ENCODE measurements at places on chromosomes 5 and 9.

- no peak for DNase-seq
These were observed 132.0 kb upstream of the WWC1 start for GRCh38 chr5:168159425-168159824.

- no peak for DNase-seq
These were observed 56.4 kb downstream of the PFDN1 start for GRCh38 chr5:140246378-140247122.

- no peak for DNase-seq
These were observed 17.4 kb upstream of the ARSI start for GRCh38 chr5:150320044-150320613.

- no peak for DNase-seq
These were observed 85.4 kb downstream of the HSD17B4 start for GRCh38 chr5:119537704-119538103.

- no peak for DNase-seq
These were observed 2.8 kb upstream of the OR2V1 start for GRCh38 chr5:181133610-181134231.

- DNase-seq = no peak
These were observed 843 bp downstream of the BSPRY start for GRCh38 chr9:113350107-113350661.

- no peak for DNase-seq
These were observed 348.7 kb downstream of the MAN2A1 start for GRCh38 chr5:110038297-110038997.

DNA sequence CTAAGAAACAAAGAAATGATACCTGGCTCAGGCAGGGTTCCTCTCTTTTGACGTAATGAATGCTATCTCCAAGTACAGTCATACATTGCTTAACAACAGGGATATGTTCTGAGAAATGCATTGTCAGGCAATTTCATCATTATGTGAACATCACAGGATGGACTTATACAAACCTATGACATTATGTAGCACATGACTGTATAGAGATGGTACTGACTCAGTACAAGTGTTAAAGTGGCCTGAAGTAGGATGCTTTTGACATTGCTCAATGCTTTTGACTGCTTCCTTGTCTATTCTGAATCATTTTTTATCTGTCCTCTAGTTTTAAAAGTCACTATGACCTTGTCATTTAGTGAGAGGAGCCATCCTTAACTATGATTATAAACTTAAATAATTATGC is 147.6 kb downstream of the NR2F1-AS1 start:
- no peak for DNase-seq

DNA sequence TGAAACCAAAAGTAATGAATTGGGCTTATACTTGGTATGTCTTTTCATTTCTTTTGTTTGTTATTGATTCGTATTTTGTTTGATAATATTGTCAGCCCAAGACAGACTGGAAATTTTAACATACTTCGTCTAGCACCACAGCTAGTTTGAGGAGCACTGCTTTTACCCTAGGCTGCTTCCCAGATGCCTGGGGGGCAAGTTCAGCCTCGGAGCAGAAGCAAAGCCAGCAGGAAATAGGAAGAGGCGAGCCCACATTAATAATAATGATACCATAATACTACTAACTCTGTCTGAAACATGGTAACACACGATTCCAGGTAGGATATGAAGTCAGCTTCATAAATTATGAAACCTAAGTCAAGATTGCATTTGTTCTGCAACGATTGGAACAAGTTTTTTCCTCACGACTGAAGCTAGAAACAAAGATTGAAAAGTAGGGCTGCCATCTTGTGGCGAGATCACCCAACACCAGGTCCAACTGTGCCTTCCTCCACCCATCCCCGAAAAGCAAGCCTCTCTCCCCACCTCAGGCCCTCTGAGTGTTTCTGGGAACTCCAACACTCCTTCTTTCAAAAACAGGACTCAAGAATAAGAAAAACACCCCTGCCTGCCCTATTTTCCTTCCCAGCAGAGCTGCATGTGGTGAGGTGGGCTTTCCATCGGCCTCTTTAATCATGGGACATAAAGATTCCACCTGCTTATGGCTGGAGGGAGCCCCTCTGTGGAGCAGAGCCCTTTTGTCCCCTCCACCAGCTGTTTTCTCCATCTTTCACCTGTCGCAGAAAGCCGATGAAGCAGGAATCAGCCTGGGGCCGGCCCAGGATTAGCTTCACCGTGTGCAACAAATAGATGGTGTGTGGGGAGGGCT is 236.4 kb downstream of the CAAP1 start:
- DNase-seq = peak; percentile 57

GRCh38 chr5:5351288-5351979 is 71.0 kb upstream of the ICE1 start:
- no peak for DNase-seq

DNA sequence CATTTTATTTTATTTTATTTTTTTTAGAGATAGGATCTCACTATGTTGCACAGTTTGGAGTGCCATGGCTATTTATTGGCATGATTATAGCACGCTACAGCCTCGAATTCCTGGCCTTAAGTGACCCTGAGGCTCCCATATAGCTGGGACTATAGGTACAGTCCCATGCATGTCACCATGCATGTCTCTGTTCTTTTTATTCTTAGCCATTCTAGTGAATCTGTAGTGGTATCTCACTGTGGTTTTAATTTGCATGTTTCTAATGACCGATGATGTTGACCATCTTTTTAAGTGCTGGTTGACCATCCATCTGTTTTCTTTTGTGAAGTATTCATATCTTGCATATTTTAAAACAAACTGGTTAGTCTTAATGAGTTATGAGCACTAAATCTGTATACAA is 76.1 kb downstream of the SLC44A1 start:
- DNase-seq = no peak

- no peak for DNase-seq
These were observed 3.1 kb downstream of the PTCH1 start for GRCh38 chr9:95513711-95514110.

DNA sequence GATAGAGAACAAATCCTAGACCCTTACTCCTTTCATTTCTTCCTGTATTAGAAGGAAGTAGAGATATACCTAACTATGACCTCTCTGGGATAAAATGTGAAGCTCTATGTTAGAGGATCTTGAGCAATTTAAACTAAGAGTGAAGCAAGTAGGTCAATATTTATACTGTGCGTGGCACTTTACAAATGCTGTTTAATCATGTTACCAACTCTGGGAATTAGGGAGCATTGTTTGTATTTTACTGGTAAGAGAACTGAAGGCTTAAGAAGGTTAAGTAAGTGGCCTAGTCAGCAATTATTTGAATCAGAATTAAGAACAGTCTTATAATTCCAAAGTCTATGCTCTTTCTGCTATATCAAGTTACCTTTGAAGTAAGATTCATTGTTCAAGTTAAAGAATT is 12.0 kb downstream of the TNC start:
- DNase-seq = no peak

GRCh38 chr9:93292664-93293328 is 108.9 kb downstream of the WNK2 start:
- DNase-seq = no peak

DNA sequence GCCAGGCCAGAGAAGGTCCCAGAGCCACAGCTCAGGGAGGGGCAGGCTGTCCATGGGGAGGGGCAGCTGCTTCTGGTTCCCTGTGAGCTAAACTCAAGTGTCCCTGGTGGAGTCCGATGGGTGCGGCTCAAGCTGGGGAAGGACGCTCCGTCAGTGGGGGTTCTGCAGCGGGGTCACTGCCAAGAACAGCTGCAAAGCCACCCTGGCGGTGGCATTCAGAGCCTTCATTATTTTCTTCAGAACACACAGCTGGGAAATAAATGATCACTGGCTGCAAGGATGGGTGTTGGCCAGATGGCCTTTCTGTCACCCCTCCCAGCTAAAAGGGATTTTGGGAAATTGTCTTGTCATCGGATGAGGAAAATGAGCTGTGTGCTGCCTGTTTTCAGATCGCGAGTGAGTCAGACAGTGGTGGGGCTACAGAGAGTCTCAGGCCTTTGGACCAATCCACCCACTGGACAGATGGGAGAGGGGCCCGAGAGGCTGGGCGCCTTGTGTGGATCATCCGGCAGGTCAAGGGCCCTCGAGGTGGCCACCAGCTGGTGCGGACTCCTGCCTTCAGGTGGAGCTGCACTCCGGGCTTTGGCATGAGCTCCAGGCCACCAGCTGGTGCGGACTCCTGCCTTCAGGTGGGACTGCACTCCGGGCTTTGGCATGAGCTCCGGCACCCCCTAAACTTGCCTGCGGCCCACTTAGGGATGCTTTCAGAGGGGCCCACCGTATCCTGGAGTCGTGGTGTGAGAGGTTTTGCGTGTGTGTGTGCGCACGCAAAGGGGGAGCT is 17.9 kb upstream of the GFPT2 start:
- DNase-seq = no peak

DNA sequence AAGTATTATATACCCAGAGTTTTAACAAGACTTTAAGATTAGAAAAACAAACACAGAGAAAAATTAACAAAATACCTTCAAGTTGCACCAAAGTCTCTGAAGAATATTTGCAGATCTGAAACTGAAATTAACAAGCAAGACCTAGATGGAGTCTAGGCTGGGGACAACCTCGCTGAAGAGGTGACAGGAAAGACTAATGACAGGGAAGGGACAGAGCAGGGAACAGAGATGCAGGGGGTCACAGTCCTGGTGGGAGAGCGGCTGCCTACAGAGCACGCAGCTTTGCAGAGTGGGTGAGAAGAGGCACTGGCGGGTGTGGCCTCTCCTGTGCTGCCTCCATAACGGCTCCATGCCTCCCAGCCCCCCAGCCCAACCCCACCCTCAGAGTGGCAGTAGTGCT is 13.5 kb downstream of the RETREG1 start:
- no peak for DNase-seq

- peak; percentile 51 for DNase-seq
These were observed 499 bp downstream of the FBLL1 start for GRCh38 chr5:168529374-168530234.

DNA sequence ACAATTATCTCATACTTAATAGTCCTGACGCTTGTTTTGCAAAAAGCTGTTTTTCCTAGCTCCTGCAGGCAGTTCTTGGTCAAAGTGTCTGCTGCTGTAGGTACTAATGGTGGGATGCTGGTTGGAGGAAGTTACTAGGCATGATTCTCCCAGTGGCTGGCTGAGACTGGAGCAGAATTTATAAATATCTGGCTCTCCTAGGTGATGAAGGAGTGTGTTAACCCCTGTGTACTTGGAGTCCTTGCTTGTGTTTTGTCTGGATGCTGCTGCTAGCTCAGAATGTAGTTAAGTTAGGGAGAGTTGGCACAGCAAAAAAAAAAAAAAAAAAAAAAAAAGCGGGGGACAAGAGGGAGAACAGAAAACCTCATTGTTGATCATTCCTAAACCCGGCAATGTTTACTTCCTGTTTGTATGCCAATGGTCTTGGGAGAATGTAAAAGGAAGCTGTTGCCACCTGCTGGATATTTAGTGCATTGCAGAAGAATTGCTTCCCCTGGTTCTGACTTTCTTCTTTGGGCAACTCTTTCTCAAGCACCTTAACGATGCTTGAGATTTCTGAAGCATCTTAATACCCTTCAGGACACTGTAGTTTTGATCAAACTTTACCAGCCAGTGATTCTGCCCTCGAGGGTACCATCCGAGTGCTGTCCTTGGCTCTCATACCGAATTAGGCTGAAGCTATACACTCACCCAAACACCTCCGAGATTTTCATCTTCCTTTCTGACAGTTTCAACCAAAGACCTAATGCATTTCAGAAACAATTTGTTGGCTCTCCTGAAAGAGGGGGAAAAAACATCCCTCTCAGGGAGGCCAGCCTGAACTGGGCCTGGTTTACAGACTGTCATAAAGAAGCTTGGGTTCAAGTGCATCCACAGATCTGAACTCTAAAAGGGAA is 71.7 kb upstream of the WWC1 start:
- peak; percentile 66 for DNase-seq

GRCh38 chr9:108549184-108549583 is 306.6 kb downstream of the ACTL7B start:
- DNase-seq = no peak

DNA sequence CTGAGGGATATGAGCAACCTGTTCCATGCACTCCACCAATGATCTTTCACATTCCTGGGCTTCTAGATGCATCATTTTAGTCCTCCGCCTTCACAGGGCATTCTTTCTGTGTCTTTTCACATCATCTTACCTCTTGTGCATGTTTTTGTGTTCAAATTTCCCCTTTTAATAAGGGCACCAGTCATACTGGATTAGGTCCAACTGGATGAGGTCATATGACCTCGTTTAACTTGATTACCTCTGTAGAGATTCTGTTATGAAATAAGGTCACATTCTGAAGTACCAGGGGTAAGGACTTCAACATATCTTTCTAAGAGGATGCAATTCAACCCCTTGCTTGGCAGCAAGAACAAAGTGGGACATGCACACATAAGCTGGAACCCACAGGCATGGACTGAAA is 335.3 kb upstream of the TLE4 start:
- DNase-seq = no peak

GRCh38 chr5:176632745-176633144 is 2.3 kb downstream of the EIF4E1B start:
- no peak for DNase-seq

DNA sequence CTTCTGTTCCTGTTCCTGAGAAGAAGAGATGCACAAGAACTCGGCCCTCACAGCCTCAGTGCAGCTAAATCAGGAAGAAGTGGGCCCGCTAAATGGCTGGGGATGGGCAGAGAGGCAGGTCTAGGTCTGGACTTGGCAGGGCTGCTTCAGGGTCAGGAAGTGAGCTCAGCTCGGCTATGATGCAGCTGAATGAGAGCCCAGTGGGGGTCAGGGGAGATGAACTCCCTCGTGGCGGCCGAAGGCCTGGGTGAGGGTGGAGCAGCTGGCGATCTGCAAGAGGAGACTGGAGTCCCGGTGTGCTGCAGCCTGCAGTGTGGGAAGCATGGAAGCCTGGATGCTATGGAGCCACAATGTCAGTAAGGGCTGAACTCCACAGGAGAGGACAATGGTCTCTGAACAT is 466.2 kb downstream of the SPOCK1 start:
- no peak for DNase-seq

DNA sequence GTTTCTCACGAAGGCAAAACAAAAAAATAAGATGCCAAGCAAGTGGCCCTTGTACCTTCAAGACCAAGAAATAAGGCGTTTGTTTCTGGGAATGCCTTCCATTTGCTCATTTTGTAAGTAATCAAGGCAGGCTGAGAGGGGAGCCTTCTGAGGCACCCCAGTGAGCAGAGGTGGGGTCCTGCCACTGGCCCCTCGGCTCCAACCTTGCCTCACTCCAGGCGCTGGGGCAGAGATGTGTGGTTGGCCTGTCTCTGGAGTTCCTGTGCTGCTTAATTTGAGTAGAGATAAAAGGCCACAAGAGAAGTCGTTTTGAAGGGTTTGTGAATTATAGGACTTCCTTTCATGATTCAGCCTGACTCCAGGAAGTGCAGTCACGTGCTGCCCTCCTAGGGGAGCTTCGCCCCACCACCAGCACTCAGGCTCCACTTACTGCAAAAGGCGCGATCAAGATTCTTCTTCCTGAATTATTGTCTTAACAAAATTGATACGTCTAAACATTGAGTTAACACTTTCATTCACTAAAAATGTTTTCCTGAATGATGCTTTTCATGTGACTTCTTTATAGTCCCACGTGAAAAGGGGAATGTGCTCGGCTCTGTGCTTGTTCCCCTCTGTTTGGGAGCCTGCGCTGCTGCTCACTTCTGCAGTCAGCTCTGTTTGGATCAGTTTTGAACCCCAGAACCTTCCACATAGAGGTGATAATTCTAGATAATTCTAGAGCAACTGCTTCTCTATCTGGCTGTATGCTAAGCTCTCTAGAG is 13.7 kb downstream of the SYK start:
- no peak for DNase-seq

- peak; percentile 85 for DNase-seq
These were observed 17.9 kb upstream of the EGFL7 start for GRCh38 chr9:136644593-136645351.

- no peak for DNase-seq
These were observed 50.7 kb upstream of the GARNL3 start for GRCh38 chr9:127213859-127214258.
